ENCODE measurements at places on chromosomes 12 and 14.
A peak's percentile ranks its signal among the peaks of the same experiment; 100 is the strongest.

- DNase-seq = no peak
Measured at GRCh38 chr14:86646696-86647690, 1117.0 kb downstream of the FLRT2 start.

DNA sequence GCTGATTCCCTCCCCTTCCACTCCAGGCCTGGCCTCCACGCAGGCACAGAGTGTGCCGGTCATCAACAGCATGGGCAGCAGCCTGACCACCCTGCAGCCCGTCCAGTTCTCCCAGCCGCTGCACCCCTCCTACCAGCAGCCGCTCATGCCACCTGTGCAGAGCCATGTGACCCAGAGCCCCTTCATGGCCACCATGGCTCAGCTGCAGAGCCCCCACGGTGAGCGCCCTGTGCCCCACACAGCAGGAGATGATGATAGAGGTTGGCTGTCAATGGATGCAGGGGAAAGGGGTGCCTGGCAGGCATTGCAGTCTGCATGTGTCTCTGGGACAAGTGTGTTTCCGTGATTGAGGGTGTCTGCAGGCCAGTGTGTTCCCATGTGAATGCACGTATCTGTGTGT is 18.8 kb downstream of the C12orf43 start:
- DNase-seq = no peak

- no peak for DNase-seq
Measured at GRCh38 chr12:30564394-30564793, 131.3 kb downstream of the IPO8 start.

- DNase-seq = no peak
Measured at GRCh38 chr12:106114447-106115068, 24.2 kb downstream of the NUAK1 start.

DNA sequence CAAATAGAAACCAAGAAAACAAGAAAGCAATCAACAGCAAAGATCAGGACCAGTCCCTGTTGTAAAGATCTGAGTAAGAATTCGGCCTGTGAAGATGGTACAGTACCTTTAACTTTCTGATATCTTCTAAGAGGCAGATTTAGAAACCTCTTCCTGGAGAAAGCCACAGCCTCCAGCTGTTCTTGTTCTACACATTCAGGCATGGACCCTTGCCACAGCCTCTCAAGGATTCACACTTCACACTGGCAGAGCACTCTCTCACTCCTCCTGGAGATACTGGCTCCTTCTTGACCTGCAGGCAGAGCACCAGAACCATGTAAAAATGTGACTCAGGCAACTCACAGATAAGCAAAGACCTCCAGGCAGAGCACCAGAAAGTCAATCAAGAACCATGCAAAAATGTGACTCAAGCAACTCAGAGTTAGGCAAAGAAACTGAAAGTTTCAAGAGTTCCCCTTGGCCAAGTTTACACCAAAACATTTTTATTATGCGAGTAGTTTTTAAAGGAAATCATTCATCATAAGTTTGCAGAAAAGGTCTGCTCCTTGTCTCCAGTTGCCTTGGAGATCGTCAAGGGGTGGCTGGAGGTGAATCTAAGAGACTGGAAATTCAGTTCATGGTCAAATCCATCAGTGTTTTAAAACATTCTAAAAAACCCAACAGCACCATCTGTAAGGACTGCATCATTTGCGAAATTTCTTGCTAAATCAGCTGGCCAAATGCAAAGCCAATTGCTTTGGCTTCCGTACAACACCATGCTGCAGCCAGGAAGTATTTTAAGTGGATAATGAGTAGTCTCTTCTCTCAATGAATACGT is 119.3 kb upstream of the MDM1 start:
- DNase-seq = peak; percentile 12

DNA sequence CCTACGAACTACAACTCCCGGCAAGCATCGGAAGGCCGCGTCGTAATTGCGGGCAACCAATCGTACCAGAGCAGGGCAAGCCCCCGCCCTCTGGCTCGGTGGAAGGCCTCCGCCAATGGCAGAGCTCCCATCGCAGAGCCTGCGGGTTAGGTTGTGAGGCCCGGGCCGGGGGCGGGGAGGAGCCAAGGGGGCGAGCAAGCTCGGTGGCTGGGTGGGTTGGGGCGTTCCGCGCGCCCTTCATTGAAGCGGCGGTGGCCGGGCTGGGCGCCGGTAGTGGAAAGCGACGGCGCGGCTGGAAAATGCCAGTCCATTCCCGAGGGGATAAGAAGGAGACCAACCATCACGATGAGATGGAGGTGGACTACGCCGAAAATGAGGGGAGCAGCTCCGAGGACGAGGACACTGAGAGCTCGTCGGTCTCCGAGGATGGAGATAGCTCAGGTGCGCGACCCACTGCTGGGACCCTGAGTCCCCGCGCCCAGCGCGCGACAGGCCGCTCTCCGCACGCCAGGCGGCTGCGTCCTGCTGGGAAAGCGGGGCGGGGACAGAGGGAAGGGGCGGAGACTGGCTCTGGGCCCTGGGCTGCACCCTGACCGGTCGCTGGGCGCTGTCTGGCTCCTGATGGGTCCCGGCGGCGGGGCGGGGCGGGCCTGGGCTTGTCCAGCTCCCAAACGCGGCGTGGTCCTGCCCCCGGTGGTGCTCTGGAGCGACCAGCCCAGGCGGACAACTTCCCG is at the start of gene BRMS1L:
TSS of gene BRMS1L (plus strand) at position 121 of the 734 bp plus-strand sequence. CDS start at position 300, 179 bp downstream.
- peak; percentile 93 for DNase-seq

DNA sequence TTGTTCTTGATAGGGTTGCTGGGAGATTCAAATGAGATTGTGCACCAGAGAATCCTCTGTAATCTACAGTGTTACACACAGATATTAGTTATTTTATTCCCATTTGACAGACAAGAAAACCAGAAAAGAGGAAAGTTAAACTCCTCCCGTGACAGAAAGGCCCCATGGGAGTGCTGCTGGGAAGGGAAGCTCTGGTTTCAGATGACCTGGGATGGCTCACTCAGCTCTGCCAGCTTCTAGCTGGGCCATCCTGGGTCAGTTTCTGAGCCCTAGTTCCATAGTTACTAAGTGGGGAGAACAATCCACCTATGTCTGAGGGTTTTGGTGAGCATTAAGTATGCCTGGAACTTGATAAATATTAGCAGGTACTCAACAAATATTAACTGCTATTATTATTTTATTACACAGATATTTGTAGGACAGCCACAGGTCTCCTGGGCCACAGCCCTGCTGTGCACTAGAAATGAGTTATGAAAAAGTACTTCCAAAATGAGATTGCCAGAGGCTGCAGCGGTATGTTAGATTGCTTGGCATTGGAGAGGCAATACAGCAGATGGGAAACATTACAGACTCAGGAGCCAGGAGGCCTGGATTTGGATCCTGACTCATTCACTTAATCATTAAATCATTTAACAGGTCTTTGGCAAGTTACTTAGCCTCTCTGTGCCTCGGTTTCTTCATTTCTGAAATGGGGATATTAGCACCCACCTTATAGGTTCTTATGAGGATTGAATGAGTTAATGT is 47.1 kb upstream of the STON2 start:
- DNase-seq = no peak

DNA sequence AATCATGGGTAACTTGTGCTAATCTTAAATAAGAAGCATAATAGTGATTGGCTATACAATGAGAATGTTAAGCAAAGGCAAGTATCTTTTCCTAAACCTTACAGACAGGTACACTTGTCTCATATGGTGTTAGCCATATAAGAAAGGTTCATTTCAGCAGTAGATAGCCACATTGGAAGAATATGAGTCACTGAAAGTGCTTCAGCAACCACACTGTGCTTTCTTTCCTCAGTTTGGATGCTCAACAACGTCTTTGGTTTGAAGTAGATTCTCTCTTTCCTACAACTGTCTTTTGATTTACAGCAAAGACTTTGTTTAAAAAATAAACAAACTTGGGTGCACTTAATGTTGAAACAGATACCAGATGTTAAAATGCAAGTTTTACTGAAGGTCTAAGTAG is 8.9 kb downstream of the DDHD1 start:
- no peak for DNase-seq

- no peak for DNase-seq
Measured at GRCh38 chr12:89889062-89889461, 180.4 kb upstream of the ATP2B1 start.

- no peak for DNase-seq
Measured at GRCh38 chr14:75323571-75323970, 44.9 kb downstream of the FOS start.

DNA sequence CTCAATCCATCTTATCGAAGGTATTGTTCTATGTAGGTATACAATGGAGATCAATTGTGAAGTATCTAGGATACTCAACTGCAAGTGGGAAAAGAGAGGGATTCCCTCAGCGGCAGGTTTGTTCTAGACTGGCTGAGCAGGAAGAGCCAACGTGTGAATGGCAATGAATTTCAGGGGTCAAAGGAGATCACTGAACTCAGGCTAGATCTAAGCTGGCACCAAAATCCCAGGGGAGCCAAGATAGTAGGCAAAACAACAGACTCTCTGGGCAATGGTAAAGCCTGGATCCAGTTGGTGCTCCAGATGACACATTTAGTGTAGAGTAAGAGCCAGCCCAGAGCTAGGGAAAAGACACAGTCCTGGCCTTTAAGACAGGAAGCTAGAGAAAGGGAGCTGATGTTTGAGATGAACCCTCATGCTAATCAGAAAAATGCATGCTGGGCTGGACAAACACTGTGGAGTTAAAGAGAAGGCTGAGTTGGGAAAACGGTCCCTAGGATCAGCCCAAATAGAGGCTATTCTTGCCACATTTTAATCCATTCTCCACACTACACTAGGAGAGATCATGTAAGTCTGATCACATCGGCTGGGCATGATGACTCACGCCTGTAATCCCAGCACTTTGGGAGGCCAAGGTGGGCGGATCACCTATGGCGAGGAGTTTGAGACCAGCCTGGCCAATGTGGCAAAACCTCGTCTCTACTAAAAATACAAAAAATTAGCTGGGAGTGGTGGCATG is 45.6 kb downstream of the EFCAB11 start:
- no peak for DNase-seq

- DNase-seq = no peak
Measured at GRCh38 chr12:32457251-32458025, 58.1 kb downstream of the FGD4 start.

GRCh38 chr12:45509187-45509586 is 220.3 kb upstream of the ARID2 start:
- no peak for DNase-seq

DNA sequence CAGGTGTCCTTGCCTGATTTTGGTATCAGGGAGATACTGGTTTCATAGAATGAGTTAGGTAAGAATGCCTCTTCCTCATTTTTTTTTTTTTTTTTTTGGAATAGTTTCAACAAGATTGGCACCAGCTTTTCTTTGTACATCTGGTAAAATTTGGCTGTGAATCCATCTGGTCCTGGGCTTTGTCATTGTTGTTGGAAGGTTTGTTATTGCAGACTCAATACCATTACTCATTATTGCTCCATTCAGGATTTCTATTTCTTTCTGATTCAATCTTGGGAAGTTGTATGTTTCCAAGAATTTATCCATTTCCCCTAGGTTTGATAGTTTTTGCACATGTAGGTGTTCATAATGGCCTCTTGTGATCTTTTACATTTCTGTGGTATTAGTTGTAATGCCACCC is 126.0 kb upstream of the KITLG start:
- DNase-seq = no peak

DNA sequence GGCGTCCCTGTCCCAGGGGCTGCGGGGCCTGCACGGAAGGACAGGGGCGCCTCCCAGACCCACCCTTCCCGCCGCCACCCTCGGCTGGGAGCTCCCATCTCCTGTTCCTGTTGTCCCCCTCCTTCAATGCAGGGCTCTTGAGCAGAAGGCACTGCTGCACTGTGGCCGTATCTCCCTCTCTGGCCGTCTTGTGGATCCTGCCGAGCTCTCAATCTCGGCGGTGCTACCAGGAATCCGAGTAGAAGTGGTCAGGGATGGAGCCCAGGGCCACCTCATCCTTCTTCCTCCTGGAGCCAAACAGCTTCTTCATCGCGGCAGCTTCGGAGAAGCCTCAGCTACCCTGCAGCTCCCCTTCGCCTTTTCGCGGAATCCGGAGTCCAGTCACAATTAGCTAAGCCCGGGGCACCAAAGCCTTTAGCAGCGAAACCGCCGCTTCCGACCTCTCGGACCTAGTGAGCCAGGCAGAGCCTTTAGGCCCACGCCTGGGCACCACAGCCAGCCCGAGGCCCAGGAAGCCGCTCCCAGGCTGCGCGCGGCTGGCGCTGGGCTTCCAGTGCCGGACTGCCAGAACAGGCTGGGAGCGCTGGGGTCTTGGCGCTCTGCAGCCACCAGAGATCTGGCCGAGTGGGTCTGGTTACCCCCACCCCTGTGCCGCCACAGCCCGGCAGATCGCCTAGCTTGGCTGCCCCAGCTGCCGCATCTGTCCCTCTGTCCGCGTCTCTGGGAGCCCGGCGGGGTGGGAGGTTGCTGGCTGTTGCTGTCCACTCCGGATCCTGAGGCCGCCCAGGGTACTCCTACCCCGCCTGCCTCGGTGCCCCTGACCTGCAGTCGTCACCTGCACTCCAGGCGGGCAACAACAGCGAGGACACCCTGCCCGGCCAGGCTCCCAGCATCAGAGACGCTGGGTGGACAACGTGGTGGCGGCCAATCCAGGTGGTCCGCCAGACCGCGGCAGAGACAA is 69.1 kb downstream of the ASCL4 start:
- no peak for DNase-seq

DNA sequence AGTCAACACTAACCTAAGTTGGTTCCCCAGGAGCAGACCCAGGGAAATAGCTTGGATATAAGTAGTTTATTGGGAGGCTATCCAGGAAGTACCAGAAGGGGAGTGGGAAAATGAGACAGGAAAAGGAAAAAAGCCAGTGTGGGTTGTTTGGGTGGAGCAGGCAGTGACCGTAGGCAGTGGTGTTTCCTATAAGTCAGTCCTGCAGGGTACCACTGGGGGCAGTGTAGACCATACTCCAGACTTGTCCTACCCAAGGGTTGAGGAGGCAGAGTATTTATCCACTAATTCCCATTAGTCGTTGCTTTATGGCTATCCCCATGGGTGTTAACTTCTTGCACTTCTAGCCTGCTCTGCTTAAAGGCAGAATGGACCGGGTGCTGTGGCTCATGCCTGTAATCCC is 6.4 kb upstream of the CCDC60 start:
- no peak for DNase-seq

DNA sequence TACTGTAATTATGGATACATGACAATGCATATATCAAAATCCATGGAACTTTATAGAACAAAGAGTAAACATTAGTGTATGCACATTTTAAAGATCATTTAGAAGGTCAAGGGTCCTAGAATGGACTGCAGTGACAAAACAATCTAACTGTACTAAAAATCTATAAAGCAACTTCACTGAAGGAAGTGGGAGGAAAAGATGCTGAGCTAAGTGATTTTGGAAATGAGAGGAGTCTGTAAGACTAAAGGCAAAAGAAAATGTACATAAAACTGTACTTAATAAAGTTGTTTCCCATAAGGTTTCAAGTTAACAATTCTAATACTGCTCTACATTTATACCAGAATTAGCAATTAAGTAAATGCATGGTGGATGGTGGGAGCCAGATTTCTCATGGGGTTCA is 46.9 kb upstream of the HIF1A start:
- DNase-seq = no peak
